ENCODE measurements at places on chromosomes 4 and X.
A peak's percentile ranks its signal among the peaks of the same experiment; 100 is the strongest.

DNA sequence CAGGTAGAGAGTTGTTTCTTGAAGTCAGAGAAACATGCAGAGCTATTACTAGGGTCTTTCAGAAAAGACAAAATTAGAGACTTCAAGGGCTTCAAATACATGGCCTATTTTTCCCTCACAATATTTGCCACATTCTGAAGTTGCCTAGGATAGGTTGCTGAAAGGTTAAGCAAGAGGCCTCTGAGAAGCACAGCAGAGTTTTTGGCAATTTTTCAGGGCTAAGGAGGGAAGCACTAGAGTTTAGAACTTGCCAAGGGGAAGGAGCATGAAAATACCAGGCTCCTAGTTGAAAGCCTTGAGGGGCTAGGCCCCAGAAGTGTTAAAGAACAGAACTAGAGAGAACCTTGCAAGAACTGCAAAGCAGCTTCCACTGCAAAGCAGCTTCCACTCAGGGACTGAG is 86.4 kb downstream of the ANAPC10 start:
- no peak for DNase-seq

- no peak for DNase-seq
Measured at GRCh38 chrX:72317139-72317538, 11.4 kb upstream of the CITED1 start.

GRCh38 chr4:142983065-142983464 is 137.0 kb upstream of the INPP4B start:
- DNase-seq, result no peak

GRCh38 chr4:84563002-84563401 is 19.9 kb upstream of the CDS1 start:
- no peak for DNase-seq

DNA sequence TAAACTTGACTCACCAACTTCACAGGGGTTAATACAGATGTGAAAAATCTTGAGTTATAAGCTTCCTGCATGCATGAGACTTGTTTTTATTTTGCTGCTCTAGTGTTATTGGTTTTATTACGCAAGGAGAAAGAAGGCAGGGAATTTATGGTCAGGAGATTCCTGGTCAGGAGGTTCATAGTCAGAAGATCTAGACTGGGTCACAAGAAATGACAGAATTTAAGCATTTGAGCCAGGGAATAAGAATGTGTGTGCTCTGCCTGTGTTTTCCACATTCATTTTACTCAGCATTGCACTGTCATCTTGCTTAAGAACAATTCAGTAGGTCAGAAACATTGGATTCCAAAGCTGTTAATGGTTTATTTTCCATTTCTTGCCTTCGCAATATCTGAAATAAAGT is 2522.1 kb downstream of the ARAP2 start:
- no peak for DNase-seq

DNA sequence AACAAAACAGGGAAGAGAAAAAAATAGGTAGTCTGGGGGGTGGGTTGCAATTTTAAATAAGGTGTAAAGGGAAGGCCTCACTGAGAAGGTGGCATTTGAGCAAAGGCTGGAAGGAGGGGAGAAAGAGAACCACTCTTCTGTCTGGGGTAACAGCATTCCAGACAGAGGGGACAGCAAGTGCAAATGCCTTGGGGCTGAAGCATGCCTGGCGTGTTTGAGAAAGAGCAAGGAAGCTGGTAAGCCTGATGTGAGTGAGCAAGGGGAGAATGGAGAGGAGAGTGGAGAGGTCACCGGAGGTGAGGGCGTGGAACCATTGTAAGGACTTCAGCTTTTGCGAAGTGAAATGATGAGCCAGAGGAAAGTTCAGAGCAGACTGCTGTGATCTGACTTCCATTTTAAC is 19.7 kb upstream of the DOCK11 start:
- DNase-seq, result no peak

- DNase-seq, result no peak
Measured at GRCh38 chrX:78746496-78746895, 1.0 kb upstream of the LPAR4 start.

- DNase-seq, result no peak
Measured at GRCh38 chr4:114649908-114650307, 51.3 kb downstream of the UGT8 start.

GRCh38 chr4:180101348-180102083 is 2141.7 kb upstream of the TENM3 start:
- DNase-seq, result no peak

DNA sequence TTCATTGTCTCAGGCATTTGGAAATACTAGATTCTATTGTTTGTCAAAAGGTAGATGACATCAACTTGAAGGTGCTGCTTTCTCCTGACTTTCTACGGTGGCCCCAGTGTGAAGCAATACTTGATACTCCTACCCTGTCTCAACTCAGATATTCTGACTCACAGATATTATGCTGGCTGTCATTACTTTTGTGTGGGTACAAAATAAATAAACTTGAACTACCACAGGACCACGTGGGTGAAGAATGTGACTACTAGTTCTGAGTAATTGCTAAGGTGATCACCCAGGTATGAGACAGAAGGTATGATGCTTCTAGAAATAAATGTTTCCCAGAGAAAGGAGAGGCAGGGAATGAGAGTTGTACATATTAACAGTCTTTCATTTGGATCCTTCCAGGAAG is 275.3 kb upstream of the SPOCK3 start:
- no peak for DNase-seq

DNA sequence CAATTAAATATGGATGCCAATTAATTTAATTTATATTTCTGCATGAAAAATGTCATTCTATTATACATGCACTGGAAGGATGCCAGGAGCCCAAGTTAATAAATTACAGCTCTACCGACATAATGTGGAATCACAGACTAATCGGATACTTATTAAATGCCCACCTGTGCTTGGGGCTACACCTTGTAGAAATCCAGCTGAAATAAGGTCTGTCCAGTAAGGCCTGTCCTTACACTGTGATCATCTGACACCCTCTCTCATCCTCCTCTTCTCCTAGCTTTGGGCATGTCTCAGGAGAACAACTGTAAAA is 6.0 kb upstream of the SHISA3 start:
- DNase-seq, result no peak

DNA sequence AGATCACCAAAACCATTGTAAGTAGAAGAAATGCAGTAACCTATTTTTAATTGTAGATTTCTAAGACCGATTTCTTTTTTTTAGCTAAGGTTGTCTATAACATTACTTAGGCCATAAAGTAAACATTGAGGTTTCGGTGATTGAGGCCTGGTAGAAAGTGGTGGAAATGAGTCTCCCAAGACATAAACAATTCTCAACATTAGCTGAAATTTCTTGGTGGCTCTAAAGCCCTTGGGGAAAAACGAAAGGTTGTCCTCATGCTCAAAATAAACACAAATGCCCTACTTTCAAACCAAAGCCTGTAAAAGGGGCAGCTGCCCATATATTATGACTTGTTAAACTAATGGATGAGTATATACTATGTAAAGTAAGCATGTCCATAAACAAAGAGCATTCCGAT is 98.8 kb downstream of the SCFD2 start:
- no peak for DNase-seq

GRCh38 chr4:184150102-184150839 is 67.4 kb downstream of the ENPP6 start:
- no peak for DNase-seq

GRCh38 chr4:168152837-168153500 is 60.6 kb downstream of the ANXA10 start:
- no peak for DNase-seq

- DNase-seq, result no peak
Measured at GRCh38 chrX:134742573-134742972, 84.3 kb upstream of the PLAC1 start.

DNA sequence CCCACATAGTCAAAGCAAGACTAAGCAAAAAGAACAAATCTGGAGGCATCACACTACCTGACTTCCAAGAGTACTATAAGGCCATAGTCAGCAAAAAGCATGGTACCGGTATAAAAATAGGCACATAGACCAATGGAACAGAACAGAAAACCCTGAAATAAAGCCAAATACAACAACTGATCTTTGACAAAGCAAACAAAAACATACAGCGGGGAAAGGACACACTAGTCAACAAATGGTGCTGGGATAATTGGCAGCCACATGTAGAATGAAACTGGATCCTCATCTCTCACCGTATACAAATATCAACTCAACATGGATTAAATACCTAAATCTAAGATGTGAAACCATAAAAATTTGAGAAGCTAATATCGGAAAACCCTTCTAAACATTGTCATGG is 819.3 kb upstream of the FRG1 start:
- no peak for DNase-seq

- no peak for DNase-seq
Measured at GRCh38 chr4:94426783-94427182, 25.0 kb upstream of the PDLIM5 start.

DNA sequence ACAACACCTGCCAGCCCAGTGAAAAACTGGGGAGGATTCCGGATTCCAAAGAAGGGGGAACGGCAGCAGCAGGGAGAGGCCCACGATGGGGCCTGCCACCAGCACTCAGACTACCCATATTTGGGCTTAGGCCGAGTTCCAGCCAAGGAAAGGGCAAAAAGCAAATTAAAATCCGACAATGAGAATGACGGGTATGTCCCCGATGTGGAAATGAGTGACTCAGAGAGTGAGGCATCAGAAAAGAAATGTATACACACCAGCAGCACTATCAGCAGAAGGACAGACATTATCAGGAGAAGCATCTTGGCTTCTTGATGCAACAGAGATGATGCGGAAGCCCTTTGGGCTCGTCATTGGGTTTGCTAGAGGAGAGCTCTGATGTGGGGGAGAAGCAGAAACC is 62.4 kb downstream of the JADE1 start:
- DNase-seq, result peak; percentile 45
